Progenitor cell of endocrine pancreas (in vitro differentiated cells): ENCODE measurements at places on chromosomes 6 and 20. TPM values are rescaled to one million over a fixed set of nuclear protein-coding genes. Genes with fewer than 3 reads are reported as not detected.

- H3K27ac ChIP-seq = no peak overlapping the region
- peaks cover 2% of the 10 kb centered on the region for H3K4me1 ChIP-seq
- H3K4me3 ChIP-seq = no peak overlapping the region
- no peak for DNase-seq
- H3K36me3 ChIP-seq = no peaks in the 10 kb centered on the region
Measured at GRCh38 chr20:57672164-57672563, 37.7 kb downstream of the PMEPA1 start.

DNA sequence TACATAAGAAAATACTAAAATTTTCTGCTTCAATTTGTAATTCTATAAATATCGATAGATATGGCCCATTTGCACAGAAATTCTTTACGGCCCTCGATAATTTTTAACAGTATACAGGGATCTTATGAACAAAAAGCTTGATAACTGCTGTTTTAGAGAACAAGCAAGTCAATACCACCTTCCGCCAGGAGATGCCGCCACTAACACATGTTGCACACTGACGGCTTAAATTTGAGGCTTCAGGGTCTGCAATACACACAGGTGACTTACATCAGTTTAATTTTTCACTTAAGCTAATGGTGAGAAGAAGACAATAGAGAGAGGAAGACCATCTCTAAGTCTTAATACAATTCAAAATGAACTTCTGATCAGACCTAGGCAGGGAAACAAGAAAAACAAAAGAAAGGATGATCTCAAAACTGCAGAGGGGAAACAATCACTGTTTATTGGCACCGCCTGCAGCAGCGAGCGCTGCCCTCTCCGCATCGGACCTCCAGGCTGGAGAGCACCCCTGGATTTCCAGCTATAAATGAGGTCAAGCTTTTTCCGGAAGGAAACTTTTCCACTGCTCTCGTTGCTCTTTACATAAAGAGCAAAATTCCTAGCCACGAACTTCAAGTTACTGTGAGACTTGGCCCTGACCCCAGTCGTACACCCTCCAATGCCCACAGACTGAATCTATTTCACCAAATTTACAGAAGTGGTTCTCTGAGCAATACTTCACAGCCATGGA, 53.9 kb downstream of the OTOR start:
- H3K36me3 ChIP-seq = no peaks in the 10 kb centered on the region
- DNase-seq = peak; percentile 61
- peaks cover 56% of the 10 kb centered on the region for H3K27me3 ChIP-seq
- H3K27ac ChIP-seq = no peak overlapping the region

DACT2 gene
- total RNA-seq = 30.5 and 33.2 TPM in 2 replicates

TBXT gene
- total RNA-seq = not detected in 2 replicates

- no peak for DNase-seq
- H3K4me3 ChIP-seq = no peak overlapping the region
- H3K36me3 ChIP-seq = no peaks in the 10 kb centered on the region
Measured at GRCh38 chr6:136067731-136068341, 182.3 kb downstream of the MTFR2 start.

- H3K27ac ChIP-seq = no peak overlapping the region
- DNase-seq = no peak
- no peaks in the 10 kb centered on the region for H3K4me1 ChIP-seq
- no peak overlapping the region for H3K4me3 ChIP-seq
- peaks cover 3% of the 10 kb centered on the region for H3K27me3 ChIP-seq
- H3K36me3 ChIP-seq = no peaks in the 10 kb centered on the region
Measured at GRCh38 chr6:131917763-131918649, 33.2 kb downstream of the CCN2 start.

- no peak for DNase-seq
- no peaks in the 10 kb centered on the region for H3K36me3 ChIP-seq
- H3K4me1 ChIP-seq = no peaks in the 10 kb centered on the region
- H3K4me3 ChIP-seq = no peak overlapping the region
- H3K27me3 ChIP-seq = peaks cover 3% of the 10 kb centered on the region
- no peak overlapping the region for H3K27ac ChIP-seq
Measured at GRCh38 chr6:26412228-26412627, 10.2 kb downstream of the BTN3A1 start.

GRCh38 chr20:58137236-58137635, 91.2 kb downstream of the ANKRD60 start:
- DNase-seq = no peak
- peaks cover 10% of the 10 kb centered on the region for H3K4me1 ChIP-seq
- H3K36me3 ChIP-seq = no peaks in the 10 kb centered on the region
- H3K27me3 ChIP-seq = peaks cover 62% of the 10 kb centered on the region

DNA sequence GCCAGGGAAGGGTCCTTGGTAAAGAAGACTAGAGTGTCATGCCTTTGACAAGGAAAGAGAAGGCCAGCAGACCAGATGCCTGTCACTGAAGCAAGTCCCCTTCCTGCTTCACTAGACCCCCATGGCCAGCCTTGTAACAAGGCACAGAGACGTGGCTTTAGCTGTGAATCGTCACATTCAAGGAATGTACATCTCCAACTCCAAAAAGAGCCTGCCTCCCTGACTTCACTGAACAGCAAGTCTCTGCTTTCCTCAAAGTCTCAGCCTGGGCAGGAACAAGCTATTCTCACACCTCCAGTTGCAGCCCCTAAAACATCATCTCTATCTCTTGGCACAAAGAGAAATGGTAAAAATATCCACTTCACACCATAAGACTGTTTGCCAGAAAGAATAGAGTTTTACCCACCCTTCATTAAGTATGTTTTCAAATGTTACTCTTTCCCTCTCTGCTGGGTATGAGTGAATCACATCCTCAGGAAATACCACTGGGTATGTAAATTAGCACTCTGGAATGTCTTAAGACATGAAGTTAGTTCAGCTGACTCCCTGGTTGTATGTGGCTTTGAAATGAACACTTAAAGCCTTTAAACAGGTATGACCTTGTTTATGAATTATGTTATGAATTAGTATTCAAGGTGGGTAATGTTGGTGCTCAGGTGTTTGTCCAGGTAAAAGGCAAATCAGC, 46.4 kb upstream of the NT5E start:
- H3K4me3 ChIP-seq = no peak overlapping the region
- peak overlapping the region; percentile 90 for H3K27ac ChIP-seq
- no peak for DNase-seq
- no peaks in the 10 kb centered on the region for H3K36me3 ChIP-seq
- H3K27me3 ChIP-seq = no peaks in the 10 kb centered on the region
- peaks cover 82% of the 10 kb centered on the region for H3K4me1 ChIP-seq

DNA sequence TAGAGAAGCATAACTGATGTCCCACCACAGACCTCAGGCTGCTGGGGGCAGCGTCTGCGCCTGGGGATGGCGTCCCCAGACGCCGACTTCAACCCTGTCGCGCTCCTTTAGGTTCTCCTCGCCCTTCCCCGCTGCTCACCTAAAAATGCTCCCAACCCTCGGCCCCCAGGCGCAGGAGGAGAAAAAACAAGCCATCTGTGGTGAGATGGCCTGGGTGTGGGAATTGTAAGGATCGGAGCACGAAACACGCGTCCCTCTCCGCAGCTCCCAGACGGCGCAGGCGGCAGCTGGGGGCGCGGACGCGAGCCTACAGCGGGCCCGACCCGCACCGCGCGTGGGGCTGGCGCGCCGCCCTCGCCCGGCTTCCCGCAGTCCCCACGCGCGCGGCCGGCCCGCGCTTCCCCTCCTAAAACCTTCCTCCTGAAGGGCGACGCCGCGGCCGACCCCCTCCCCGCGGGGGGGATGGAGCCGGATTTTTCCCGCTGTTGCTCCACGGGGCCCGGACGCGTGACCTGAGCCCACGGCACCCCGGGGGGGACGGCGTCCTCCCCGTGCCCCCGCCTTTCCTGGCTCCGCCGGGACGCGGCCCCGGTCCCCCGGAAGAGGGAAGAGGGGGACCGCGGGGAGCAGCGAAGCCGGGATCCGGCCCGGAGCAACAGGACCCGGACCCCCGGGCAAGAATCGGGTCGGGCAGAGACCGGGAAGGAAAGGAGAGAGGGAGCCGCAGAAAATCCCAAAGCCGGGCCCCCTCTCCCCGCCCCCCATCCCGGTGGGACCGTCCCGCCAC, 611 bp downstream of the EPB41L2 start:
- H3K27ac ChIP-seq = peak overlapping the region; percentile 91
- no peak for DNase-seq
- H3K4me3 ChIP-seq = peak overlapping the region; percentile 85

VSTM2L gene
- total RNA-seq = 5.0 and 6.2 TPM in 2 replicates

SOX18 gene
- not detected in 2 replicates for total RNA-seq

- H3K27ac ChIP-seq = no peak overlapping the region
- no peak for DNase-seq
- H3K27me3 ChIP-seq = no peaks in the 10 kb centered on the region
- no peaks in the 10 kb centered on the region for H3K36me3 ChIP-seq
- H3K4me3 ChIP-seq = no peak overlapping the region
Measured at GRCh38 chr20:2365091-2365490, 15.6 kb upstream of the TGM6 start.

DNA sequence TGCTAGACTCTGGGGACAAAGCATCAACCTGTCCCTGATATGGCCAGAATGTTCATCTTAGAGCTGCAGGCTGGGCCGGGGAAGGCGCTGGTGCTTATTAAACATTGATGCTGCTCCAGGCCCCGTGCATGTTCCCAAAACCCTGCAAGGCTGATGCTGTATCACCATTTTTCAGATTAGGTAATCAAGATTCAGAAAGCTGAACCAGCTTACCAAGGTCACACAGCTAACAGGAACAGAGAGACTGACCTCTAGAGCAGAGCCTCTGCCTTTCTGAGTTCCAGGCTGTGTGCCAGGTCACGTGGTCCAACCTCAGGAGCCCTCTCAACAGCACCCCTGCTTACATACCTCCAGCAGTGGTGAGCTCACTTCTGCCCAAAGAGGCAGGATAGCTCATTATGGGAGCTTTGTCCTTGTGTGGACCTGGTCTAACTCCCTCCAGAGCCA, 16.1 kb upstream of the VSTM2L start:
- H3K4me1 ChIP-seq = peaks cover 4% of the 10 kb centered on the region
- no peak overlapping the region for H3K4me3 ChIP-seq
- H3K27me3 ChIP-seq = peaks cover 4% of the 10 kb centered on the region
- no peak overlapping the region for H3K27ac ChIP-seq

LRRC73 gene
- total RNA-seq = 1.5 and 1.6 TPM in 2 replicates
